ENCODE measurements at places on chromosomes 3 and 15.

DNA sequence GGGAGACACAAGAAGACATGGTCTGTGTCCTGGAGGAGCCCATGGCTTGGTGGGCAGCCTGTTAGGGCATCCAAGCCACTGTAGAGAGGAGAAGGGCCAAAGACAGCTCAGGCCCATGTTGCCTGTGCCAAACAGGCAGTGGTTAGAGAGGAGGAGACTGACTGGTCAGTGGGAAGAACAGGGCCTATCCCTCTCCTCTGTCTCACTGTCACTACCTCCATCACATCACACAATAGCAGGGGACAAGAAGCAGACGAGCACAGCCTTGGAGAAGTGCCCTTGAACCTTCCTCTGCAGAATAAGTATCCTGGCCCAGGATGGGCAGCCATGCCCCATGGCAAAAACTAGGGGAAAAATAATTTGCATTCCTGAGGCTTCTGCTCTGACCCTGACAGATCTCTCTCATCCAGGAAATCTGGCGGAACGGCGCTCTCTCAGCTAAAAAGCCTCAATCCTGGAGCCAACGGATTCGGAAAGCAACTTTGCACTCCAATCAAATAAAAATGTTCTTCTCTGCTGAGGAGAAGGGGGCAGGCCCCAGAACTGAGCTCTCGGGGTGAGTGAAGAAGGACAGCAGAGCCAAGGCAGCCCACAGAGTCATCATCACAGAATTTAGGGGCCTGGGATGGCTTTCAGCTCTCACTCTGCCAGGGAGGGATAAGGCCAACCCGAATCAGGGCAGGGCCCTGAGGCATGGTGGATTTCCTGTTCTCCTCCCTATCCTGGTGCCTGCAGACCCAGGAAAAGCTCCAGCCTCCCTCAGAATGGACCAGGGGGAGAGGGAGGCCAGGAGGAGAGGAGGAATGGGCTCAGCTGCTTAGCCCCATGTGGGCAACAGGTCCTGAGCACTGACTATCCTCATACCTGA is 1.6 kb downstream of the SHF start:
- DNase-seq: no peak

GRCh38 chr3:14261229-14261628 is 82.6 kb downstream of the LSM3 start:
- DNase-seq: peak; percentile 87

DNA sequence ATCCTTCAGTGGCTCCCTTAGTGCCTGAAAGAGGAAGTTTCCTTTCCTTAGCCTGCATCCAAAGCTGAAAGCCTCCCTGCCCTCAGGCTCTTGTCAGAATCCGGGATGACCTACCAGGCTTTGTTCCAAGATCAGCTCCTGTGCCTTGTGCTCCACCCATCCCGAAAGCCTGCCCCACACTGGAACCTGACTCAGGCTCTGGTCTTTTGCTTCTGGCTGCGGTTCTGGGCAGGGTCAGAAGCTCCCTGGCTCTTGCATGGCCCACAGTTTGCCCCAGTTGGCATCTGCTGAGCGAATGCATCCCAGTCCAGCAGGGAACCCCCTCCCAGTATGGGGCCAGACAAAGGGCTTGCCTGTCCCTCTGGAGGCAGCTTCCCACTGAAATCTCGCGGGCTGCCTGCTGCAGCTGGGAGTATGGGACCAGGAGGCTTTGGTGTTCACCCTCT is 25.9 kb upstream of the KIF23 start:
- DNase-seq: no peak

DNA sequence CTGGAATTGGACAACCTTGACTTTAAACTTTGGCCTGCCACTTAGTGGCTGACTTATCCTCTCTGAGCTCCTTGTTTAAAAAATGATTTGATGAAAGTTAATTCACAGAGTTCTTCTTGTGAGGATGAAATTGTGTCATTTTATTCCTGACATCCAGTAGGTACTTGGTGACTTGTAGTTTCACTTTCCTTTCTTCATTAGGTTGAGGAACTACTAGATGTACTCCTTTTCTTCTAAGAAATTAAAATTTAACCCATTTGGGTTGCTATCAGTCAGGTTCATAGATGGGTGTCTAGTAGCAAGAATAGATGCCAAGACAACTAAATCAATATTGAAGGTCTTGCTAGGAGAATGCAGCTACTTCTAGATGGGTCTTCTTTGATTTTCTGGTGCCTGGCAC is 5.2 kb downstream of the NR1D2 start:
- no peak for DNase-seq

DNA sequence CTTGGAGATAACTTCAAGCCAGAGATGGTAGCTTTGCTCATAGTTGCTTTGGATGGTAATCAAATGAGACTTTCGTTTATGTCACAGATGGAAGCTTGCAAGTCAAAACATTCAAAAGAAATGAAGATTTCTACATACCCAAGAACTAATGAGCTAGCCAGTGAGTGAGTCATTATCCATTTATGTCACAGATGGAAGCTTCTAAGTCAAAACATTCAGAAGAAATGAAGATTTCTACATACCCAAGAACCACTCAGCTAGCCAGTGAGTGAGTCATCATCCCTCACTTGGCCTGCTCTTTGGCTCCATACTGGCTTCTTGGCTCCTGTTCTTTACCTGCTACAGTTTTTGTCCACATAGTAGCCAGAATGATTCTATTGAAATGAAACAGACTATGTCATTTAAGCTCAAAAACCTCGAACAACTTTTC is 559.8 kb upstream of the CBLB start:
- DNase-seq: no peak

- DNase-seq: no peak
These were observed 41.2 kb downstream of the CCDC32 start for GRCh38 chr15:40523611-40524010.

GRCh38 chr3:158167737-158168557 is 58.1 kb downstream of the RSRC1 start:
- no peak for DNase-seq

DNA sequence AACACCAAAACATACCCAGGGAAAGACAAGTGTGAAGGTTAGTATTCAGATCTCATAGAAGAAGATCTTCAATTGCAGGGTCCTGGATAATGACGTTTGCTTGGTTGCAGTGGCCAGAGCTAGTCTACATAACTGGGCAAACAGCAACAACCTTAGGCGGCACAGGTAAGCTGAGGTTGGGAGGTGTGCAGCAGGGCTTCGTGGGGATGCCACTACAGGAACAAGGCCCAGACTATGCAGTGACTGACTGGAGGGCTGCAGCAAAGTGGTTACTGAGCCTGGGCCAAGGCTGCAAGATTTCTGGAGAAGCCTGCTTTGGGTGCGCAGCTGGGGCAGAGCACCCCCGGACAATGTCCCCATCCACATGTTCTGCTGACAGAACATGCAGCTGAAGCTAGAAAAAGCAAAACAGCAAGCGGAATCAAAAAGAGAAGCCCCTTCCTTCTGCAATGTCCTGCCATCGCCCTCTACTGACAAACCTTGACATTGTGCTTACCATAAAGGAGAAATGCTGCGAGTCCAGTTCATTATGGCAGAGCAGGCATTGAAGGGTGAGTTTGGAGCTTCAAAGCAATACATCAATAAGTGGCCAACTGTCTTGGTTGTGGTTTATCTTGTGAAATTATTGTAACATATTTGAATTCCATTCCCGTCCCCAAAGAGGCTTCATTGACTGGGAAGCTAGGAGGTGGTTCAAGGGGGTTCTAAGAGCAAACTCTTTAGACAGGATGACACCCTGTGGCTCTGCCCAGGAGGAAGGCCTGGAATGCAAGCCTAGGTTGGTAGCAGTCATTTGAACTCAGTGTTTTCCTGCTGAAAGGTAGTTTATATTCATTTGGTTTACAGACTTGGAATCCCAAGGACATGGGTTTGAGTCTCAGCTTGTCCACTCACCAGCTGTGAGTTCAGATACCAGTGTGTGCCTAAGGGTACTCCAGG is 217.0 kb downstream of the PDCD6IP start:
- DNase-seq: no peak

- DNase-seq: no peak
These were observed 215.6 kb upstream of the UMPS start for GRCh38 chr3:124514683-124515082.

DNA sequence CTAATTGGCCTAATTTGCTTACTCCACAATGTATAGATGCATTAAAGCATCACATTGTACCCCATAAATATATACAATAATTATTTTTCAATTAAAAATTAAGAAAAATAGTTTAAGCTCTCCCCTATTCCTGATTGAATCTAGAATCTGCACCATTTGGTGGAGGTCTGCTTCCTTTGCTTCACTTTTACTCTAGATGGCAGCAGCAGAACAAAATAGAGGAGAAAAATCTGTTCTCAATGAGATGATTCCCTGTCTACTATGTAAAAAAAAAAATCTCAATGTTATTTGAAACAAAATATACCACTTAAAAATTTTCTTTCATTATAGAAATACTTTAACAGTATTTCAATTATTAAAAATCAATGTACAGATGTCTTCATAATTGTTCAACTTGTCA is 109.6 kb upstream of the FXR1 start:
- no peak for DNase-seq

DNA sequence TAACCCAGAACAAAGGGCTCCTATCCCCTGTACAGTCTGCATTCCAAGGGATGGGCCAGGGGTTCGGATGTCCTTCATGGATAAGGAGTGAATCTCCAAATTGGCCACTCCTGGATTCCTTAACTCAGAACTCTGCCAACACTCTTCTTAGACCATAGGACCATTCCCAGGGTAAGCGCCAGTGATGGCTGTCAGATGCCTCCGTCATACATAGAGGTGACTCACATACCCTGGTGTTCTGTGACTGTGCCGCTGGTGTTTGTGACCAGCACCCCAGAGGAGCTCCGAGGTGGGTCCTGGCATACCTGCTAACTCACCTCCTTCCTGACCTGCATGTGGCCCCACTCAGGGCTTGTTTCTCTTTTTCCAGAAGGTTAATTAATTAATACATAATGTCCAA is 134.7 kb downstream of the KLF13 start:
- DNase-seq: no peak

DNA sequence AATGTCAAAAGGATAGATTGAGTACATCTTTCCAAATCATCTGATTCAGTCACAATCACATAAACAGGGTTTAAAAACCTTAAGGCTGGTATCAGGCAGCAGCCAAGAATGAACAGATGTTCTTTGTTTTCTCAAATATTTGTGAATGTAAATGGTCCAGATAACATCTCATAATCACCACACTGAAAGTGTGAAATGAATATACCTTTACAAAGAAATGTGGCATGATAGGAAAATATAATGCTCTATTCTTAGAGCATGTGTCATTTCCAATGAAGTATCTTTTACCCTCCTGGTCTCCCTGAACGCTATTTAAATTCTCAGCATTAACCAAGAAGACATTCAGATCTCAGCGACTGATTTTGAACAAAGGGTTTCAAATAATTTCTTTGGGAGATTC is 8.8 kb upstream of the ACTC1 start:
- no peak for DNase-seq

DNA sequence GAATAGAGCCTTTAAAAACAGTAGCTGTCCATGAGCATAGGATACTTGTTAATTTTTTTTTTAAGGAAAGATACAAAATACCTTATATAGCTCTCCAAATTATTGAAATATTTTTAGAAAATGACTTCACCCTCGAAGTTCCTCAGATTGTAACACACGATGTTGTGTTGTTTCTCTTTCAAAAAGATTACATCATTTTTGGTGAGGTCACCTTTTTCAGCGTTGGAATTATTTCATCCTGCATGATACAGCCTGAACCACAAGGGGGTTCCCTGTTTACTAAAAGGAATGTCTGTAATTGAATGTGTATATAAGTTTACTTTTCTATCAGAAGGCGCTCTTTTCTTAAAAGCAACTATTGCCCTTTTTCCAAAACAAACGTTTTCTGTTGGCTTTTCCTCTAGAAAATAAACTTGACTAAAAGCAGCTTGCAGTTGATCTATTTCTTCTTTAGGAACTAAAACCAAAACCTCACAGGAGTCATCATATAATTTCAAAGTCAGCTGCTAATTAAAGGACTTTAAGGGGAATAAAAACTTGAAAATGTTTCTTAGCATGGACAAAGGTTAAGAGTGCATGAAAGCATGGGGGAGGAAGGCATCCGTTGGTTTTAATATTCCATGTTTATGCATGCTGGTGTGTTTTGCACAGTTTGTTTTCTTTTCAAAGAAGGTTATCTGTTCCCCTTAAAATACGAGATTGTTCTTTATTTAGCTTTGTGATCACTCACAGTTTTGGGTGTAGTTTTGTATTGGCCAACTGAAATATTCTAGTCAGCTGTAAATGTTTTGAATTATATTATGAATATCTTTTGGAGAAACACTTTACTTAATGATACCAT is 29.4 kb downstream of the LYSMD4 start:
- no peak for DNase-seq

DNA sequence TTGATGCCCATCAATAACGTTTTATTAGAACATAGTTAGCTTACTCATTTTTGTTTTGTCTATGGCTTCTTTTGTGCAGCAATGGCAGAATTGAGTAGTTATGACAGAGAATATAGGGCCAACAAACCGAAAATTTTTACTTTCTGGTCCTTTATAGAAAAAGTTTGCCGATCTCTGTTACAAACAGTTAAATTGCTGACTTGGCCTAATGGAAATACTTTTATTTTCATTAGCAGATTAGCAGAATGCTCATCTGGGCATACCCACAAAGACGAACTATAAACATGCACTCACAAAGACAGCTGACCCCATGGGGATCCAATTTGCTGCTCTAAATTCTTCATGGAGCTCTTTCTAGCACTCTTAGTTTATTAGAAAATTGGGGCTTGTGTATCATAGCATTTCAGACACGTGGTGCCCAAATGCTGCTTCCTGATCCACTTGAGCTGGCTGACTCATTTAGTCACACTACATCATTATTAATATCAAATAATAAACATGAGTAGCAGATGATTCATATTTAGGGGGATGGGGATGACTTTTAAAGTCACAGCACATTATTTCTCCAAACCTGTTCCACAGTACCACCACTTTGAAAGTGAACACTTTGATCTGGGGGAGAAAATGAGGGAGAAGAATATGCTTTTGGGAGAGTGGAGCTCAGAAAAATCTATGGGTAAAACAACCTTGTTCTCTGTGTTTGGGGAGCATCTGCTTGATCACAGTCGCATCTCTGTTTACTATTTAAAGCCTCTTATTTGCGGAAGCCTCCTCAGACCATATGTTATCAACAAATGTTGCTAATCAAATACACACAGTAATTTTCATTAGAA is 228.1 kb upstream of the FEZF2 start:
- no peak for DNase-seq

DNA sequence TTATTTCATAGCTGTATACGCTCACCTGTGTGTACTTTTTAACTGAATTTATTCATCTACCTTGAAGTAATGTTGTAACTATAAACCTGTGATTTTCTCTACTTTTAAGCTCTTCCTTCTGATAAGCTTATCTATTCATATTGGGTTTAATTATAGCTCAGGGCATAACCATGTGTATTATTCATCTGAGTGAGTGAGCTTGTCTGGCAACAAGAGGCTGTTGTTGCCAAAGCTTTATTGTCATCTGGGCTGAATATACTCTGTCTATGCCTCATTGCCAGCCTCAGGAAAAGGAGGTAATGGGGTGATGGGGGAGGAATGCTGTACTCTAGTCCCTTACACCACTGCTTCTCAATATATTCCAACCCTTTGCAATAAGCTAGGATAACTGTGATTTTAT is 292.4 kb downstream of the UBE2E2 start:
- DNase-seq: no peak

- no peak for DNase-seq
These were observed 51.2 kb downstream of the UBE2E2 start for GRCh38 chr3:23254282-23254681.

- no peak for DNase-seq
These were observed 19.0 kb downstream of the POPDC2 start for GRCh38 chr3:119641416-119641815.

- no peak for DNase-seq
These were observed 66.0 kb downstream of the DCUN1D1 start for GRCh38 chr3:182914341-182914740.

Measured in 8988T (cell line).